ENCODE measurements at places on chromosomes 3 and 15.

DNA sequence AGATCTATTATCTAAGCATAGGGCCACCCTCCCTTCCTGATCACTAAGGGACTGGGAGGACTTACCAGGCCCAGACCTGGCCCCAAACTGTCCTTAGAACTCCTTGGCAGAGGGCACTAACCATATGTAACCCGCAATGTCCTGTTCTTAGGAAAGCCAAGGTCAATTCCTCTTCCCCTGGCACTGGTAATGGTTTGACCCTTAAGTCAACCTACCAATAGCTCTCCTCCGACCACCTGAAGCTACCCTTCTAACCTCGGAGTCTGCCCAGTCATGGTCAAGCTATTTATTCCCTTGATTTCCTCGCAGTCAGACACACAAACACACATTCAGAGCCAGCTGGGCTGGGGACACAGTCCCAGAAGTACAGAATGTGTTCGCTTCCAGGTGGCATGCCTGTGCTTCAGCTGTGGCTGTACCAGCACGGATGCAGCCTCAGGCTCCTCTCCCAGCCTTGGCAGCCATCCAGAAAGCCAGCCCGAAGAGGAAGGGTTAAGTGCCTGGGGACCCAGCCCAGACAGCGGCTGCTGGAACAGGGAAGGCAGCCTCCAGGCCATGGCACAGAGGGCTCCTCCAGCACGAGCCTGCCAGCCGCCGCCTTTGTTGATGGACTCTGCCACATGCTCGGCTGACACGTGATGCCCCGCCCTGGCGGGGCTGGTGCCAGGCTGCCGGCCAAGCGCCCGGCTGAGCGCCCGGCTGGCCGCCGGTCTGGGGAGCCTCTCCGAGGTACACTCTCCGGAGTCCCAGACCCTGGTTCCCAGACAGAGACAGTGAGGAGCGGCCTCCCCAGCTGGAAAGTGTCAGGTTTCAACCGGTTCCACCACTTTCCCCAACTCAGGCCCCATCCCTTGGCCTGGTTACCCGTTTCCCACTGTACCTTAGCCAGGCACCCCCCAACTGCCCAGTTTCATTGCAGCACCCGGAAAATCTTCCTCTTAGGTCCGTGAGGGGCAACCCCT lies 5.5 kb downstream of the BMF start:
- peak; percentile 95 for DNase-seq

GRCh38 chr3:177144922-177145321 lies 52.4 kb downstream of the TBL1XR1 start:
- no peak for DNase-seq

DNA sequence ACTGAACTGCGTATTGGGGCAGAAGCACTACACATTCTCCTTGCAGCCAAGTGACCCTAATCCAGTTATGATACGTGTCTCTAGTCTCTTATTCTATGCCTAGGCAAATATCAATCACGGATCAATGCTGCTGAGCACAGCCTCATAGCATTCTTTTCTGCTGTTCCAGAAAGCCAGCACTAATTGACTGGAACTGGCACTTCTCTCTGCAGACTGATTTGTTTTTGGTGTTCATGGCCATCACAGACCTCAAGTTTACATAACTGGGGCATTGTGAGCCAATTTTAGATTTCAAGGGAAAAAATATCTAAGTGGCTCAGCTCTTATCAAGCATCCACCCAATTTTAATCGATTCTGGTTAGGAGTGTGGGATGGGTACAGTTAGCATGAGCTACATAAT lies 37.9 kb downstream of the GLDN start:
- no peak for DNase-seq

DNA sequence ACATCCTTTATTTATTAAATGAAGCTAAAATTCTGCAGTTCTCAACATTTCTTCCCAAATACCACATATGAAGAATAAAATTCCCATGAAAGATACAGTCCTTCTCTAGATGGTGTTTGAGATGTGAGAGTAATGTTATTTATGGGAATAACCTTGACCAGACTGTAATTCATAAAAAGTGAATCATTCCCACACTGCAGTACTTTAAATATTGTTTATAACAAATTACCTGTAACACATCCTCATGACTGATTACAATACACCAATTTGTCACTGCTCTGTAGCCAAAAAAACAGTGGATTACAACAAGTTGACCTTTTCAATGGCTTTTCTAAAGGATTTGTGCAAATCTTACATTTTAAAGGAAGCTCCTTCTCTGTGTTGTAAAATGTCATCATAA lies 651.3 kb downstream of the NSUN3 start:
- no peak for DNase-seq

GRCh38 chr3:177554895-177555759 lies 357.8 kb upstream of the TBL1XR1 start:
- peak; percentile 31 for DNase-seq

GRCh38 chr3:69313251-69313650 lies 72.6 kb downstream of the FRMD4B start:
- no peak for DNase-seq

- no peak for DNase-seq
Observed at GRCh38 chr3:98999675-99000074, 98.2 kb upstream of the DCBLD2 start.

GRCh38 chr3:138184994-138185393 lies 2.1 kb upstream of the ARMC8 start:
- DNase-seq, result no peak

- DNase-seq, result no peak
Observed at GRCh38 chr3:31354373-31354772, 178.4 kb upstream of the STT3B start.

DNA sequence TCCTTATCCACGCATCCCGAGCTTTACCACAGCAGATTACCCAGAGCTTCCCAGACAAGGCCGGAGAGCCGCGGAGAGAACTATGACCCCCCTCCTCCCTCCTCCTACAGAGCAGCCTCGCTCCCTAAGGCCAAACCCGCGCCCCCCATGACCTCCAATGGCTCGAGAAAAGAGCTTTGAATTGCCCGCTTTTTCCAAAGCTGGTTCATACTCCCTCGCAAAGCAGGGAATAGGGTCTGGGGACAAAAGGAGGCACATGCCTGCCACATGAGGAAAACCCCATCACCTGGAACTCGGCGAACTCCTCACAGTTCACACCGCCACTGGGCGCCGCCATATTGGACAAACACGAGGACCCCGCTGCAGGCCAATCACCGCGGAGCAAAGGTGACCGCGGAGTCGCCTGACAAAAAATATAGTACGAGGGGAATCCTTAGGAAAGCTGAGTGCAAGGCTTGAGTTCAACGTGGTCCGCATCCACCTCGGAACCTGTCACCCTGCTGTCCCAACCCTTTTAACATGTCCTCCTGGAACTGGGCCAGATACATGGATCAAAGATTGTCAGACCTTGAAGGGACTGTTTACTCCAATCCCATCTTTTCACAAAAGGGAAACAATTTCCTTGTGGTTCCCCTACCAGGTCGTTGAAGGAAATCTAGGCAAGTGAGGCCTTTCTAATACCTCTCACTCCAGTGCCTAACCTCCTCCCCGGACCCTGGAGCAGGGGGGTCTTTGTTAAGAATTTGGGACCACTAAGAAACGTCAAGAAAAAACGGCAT lies at the start of gene MIX23:
Gene MIX23 (minus strand): TSS at position 344 of the 779 bp plus-strand sequence. CDS start 7 bp downstream, at position 337.
- DNase-seq, result peak; percentile 77

GRCh38 chr3:34070831-34071585 lies 272.6 kb downstream of the PDCD6IP start:
- no peak for DNase-seq

DNA sequence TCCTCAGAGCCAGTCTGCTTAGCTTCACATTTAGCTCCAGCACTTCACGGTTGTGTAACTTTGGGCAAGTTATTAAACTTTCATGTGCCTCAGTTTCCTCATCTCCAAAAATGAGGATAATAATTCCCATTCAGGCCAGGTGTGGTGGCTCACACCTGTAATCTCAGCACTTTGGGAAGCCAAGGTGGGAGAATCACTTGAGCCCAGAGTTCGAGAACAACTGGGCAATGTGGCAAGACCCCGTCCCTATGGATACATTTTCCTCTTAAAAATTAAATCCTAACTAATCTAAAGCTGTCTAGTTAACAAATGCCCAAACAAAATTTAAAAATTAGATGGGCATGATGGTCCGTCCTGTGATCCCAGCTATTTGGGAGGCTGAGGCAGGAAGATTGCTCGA lies 7.2 kb downstream of the RCN2 start:
- no peak for DNase-seq

- DNase-seq, result no peak
Observed at GRCh38 chr3:152719264-152719663, 115.7 kb upstream of the P2RY1 start.

- peak; percentile 26 for DNase-seq
Observed at GRCh38 chr3:190585805-190586630, 72.1 kb downstream of the IL1RAP start.

GRCh38 chr3:140134231-140134965 lies 199.4 kb downstream of the CLSTN2 start:
- DNase-seq, result no peak

GRCh38 chr3:16768956-16769355 lies 115.8 kb upstream of the PLCL2 start:
- no peak for DNase-seq

GRCh38 chr15:90031231-90031791 lies 30.2 kb downstream of the ZNF710 start:
- DNase-seq, result peak; percentile 56

DNA sequence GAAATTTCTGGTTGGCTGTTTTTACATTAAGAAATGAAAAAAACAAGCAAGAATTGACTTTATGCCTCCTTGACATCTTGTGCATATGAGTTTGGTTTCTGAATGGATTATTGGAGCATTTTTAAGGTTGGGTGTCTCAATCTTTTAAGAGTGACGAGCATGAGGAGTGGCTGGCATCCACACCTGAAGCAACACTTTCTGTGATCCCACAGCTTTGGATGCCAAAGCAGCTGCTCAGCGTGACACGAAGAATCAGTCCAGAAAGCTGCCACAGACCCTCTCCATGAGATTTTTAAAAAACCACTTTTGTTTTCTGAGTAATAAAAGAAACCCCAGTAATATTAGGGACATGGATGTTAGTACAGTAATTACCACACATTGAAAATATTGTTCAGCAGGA lies 154.5 kb downstream of the KLF13 start:
- DNase-seq, result no peak

DNA sequence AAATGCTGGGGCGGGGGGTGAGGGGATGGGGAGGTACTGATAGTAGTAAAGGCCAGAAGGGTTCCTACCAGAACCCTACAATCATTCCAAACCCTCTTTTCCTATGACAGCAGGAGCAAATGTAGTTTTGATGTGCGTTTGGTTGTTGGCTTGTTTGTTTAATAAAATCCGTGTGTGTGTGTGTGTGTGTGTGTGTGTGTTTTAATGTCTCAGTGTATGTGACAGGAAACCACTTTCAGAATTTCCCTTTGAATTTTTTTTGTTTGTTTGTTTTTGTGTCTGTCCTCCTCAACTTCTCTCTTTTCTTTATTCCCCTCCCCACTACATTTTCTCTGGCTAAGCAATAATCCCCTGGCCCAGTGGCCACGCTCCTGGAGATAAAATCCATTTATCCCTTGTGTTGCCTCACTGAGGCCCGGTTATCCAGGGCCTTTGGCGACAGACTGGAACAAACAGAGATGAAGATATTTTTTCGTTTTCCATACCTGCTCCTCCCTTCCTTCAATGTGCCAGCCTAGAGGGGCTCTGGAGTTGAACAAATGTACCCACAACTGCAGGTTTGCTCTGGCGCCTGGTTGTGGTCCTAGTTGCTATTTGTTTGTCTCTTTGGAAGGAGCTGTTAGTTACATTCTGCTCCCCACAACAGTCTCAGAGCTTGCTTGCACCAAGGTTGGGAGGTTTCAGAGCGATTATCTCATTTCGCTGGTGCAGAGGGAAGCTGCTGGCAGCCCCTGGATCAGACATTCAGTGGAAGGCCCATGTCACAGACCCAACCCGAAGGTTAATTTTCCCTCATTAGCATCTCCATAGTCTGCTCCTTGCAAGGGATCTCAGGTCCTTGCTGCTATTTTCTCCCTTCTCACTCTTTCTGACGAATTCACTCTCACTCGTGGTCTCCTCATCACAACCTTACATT lies 17.9 kb downstream of the NR2F2 start:
- peak; percentile 70 for DNase-seq

GRCh38 chr3:36149447-36149865 lies 230.8 kb upstream of the STAC start:
- DNase-seq, result no peak

DNA sequence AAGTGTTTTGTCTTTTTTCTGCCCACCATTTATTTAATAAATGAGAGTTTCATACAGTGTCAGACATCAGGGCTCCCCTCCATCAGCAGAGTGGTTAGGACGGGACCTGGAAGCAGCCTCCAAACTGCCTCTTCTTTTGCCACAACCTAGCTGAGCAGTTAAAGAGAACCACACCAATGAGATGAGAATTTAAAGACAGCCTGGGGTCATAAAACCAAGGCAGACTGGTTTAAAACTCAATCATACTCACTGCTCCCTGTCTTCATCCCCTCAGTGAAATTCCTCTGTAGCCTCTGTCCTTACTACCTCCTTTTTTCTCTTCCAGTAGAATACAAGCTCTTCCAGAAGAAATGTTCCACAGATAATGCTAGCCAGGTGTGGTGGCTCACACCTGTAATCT lies 78.7 kb downstream of the WWTR1 start:
- no peak for DNase-seq

DNA sequence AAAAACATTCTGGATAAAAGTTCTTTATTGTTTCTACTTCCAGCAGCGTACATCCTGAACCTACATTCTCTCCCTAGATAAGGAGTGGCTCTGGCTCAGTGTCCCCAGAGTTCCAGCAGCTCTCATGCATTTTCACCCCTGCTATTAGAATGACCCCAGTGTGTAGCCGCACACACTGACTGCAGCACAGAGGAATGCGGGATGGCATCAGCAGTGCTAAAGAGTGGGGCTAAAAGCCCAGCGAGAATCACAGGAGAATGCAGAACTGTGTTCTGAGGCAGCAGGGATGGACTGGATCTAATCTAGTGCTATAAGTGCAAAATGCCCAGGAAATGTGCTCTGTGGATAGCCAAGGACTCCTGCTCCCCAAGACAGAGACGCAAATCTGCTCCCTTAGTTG lies 66.4 kb upstream of the TJP1 start:
- peak; percentile 38 for DNase-seq

DNA sequence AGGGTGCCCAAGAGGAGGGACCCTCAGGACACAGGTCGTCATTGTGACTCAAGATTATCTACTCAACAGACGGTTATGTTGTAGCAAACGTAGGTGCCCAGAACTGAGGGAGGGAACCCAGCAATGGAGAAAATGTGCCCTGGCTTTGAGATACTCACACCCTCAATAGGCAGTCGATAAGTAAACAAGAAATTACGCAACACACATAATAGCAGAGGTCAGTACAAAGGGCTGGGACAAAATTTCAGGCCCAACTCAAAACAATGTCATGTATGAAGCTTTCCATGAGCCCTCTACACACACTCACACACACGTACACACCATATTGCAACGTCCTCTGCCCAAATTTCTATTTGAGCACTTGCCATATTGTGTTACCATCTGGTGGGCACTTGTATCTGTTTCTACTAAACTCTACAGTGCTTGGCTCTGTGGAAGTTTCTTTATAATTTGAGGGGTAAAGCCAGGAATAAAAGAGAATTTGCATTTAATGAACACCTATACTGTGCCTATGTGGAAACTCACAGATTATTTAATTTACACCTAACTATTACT lies 114.6 kb upstream of the TRIM42 start:
- DNase-seq, result no peak

GRCh38 chr15:67836477-67836876 lies 3.4 kb downstream of the RNU6-1 start:
- DNase-seq, result peak; percentile 85
